ENCODE measurements at places on chromosomes 5 and 9.

DNA sequence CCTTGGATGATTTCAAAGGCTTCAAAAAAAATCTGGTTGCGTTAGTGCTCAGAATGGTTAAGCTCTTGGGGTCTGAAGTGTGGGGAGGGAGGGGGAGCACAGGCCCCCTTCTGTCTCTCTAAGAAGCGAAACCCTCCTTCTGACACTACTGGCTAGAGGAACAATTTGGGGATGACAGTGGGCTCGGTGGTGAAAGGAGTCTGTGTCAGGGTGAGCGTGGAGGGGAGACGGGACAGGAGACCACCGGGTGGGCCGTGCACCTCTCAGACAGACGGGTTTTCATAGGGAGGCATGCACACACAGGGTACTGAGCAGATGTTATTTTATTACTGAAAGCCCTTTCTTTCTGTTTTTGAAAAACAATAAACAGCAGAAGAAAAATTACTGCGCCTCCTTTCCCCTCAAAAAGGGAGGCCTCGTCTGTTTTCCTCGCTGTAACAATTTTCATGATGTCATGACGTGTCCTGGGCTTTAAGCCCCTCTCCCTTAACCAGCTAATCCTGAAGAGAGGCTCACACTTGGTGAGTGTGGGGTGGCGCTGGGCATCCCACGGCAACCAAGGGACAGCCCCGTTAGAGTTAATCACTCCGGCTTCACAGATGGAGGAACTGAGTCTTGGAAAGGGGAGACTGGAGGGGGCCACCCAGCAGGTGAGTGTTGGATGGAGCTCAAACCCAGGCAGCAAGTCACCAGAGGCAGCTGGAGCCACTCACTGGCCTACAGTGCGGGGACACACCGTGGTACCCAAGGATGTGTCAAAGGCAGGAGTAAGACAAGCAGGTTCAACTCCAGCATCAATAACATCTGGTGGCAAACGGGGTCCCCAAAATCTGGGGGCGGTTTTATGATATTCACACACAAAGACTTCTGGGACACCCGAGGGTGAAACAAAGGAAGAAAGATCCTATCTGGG, 53.4 kb downstream of the PTCH1 start:
- no peak for DNase-seq

DNA sequence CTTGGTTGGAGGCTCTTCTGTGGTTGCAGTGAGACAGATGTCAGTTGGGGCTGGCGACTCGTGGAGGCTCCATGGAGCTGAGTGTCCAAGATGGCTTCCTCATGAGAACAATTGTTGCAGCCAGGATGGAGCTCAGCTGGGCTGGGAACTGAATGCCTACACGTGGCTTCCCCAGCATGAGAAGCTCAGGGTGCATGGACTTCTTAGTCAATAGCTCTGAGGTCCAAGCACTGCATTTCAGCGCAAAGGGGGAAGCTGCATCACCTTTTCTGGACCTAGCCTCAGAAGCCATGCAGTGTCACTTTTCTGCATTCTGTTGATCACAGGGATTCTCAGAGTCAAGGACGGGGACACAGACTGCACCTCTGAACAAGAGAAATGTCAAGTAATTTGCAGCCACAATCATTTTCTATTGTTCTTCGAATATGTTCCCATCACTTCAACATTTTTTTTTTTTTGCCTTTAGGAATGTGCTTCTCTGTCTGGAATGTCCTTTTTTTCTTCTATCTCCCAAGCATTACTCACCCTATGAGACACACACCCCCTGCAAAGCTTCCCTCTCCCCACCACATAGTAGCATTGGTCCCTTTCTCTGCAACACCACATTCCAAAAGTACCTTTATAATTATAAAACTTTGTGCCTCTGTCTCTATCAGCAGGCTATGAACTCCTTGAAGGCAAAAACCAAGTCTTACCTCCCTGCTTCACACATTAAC, 57.5 kb upstream of the STK32A start:
- no peak for DNase-seq

- DNase-seq: no peak
Measured at GRCh38 chr9:128187361-128187760, 4.0 kb downstream of the CIZ1 start.

DNA sequence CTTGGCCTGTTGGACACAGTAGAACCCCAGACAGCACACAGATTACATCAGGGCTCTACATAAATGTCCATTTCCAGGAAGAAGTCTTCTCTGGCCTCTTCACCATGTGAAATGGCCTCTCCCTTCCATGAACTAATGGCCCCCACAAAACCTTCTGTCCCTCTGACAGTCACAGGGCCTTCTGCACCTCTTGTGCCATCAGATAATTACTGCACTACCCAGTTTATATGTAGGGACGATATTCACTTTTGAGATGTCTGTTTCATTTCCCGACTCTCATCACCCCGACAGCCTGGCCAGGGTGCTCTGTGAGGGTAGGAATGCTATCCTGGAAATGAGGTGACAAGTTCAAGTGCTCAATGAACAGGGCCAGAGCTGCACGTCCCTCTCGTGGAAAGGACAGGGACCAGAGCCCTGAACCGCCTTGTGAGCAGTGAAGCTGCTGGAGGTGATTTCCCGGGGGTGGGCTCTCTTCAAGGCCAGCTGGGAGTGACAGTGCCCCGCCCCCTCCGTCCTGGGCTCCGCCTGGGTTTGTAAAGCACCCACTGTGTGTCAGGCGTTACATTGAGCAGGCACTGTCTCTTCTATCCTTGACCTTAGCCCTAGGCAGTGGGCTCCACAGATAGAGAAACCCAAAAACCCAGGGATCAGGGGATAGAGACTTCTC, 3.0 kb upstream of the FAM78A start:
- no peak for DNase-seq

GRCh38 chr9:84294241-84294950, 46.2 kb downstream of the SLC28A3 start:
- no peak for DNase-seq

DNA sequence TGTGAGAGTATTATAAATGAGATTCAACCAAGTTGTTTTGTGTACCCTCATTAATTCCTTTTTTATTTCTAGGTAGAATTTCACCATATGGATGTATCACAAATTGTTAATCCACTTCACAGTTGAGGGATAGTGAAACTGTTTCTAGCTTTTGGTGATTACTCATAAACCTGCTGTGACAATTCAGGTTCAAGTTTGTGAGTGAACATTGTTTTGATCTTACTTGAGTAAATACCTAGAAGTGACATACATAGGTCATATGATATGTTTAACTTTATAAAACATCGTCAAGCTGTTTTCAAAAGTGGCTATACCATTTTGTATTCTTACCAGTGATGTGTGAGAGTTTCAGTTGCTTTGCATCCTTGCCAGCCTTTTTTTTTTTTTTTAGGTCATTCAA, 112.9 kb downstream of the CAMK4 start:
- DNase-seq: no peak

GRCh38 chr5:144209361-144209760, 38.7 kb downstream of the KCTD16 start:
- no peak for DNase-seq

- no peak for DNase-seq
Measured at GRCh38 chr5:62068554-62068953, 237.5 kb upstream of the KIF2A start.

DNA sequence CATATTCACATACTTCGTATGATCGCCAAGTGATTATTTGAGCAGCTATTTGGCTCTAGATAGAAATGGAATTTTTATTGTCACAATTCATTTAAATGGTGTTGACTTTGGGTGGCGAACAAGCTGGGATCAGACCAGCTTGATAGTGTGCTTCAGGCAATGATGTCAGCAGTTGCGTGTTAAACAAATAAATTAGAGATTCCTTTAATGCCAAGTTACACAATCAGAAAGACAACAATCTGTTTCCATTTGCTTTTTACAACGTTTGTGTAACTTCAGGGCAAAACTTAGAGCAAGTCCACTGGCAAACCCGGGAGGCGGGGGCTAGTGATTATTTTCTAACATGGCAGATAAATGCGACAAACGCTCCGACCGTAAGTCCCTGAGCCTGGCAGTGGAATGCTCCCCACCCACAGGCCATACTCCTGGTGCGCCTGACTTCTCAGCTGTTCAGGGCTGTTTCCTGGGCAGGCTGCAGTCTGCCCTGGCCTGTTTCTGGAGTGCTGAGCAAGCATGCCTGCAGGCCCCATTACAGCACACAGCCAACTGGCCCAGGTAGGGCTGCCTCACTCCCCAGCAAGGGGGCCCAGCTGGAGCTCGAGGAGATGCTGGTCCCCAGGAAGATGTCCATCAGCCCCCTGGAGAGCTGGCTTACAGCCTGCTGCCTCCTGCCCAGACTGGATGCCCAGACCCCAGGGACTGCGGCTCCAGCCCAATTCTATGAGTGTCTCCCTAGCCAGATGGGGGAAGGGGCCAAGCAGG, 88.7 kb downstream of the BASP1 start:
- no peak for DNase-seq

GRCh38 chr9:137062384-137062783, 8.0 kb downstream of the SAPCD2 start:
- no peak for DNase-seq

GRCh38 chr5:116038817-116039216, 6.5 kb downstream of the ARL14EPL start:
- DNase-seq: no peak

GRCh38 chr9:25677301-25678146, 720 bp downstream of the TUSC1 start:
- DNase-seq: no peak

Measured in neural crest cell (in vitro differentiated cells).